ENCODE measurements at places on chromosomes 7 and 10.

GRCh38 chr7:102288285-102288930 is 1.7 kb downstream of the SH2B2 start:
- DNase-seq: no peak

DNA sequence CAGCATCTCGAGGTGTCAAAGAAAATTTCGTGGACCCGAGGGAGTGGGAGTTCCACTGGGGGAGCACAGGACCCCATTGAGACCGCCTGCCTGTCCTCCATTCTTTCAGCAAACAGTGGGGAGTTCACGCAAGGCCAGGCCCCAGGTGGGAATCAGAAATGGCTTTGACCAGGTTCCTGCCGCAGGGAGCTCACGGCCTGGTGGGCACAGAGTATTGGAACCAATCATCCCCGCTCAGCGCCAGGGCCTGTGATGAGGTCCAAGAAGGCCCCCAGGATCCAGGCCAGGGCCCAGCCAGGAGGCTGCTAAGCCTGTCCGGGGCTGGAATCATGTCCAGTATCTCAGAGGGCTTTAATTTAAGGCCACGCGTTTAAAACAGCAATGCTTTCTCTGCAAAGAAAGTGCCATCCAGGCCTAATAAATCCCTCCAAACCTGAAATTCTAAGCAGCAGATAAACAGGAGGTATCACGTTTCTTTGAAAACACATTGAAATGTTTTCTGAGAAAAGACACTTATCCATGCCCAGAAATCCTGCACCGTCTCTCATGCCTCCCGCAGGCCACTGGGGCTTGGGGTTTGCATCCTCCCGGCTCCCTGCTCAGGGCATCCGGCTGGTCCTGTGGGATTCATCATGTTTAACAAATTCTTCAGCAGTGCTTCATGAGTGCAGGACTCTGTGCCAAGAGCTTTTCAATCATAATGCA is 125.7 kb downstream of the OAT start:
- no peak for DNase-seq

DNA sequence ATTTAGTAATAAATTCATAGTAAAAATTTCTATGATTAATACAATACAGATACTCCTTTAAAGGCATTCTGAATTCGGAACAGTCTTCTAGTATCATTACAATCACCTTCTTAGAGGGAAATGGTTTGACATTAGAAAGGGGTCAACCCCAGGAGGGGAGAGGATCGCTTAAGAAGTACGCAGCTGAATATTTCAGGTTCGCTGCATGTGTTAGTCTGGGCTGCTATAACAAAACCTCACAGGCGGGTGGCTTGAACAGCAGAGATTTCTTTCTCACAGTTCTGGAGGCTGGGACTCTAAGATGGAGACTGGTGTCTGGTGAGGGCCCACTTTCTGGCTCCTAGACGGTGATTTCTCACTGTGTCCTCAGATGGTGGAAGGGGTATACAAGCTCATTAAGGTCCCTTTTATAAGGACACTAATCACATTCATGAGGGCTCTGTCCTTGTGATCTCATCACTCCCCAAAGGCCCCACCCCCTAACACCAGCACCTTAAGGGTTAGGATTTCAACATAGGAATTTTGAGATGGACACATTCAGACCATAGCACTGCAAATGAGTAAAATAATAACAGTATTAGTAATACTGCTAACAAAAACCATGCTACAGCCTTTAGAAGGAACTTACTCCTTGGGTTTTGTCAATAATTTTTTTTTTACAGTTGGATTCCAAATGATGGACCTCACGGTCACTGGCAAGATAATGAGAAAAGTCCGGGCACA is 34.0 kb downstream of the GNA12 start:
- DNase-seq: no peak

- no peak for DNase-seq
Measured at GRCh38 chr10:125064681-125065492, 95.5 kb downstream of the CTBP2 start.

DNA sequence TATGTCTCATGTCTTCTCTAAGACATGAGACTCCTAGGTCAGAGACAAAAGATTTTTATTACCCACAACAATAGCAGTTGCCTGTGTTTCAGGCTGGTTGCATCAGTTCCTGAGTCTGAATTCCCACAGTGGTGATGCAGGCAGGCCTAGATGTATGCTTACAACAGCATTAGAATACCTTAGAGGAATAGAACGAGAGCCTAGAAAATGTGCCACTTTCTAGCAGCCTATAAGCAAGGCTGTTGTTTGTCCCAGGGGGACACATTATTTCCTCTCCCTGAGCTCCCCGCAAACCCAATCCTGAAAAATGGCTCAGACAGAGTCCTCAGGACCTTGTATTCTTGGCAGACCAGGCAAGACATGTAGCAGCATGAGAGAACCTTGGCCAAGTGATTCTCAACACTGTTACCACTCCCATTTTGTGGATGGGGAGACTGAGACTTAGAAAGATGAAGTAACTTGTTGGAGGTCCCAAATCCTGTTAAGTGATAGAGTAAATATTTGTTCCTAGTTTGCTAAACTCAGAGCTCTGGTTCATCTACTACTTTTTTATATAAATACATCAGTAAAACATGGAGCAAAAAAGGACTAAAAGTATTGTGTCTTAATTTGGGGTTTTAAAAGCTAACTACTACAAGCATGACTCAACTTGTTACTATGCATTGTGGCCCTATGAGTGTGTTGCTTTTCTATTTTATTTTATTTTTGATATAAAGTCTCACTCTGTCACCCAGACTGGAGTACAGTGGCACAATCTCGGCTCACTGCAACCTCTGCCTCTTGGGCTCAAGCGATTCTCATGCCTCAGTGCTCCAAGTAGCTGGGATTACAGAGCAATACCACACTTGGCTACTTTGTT is 14.2 kb downstream of the VTI1A start:
- DNase-seq: no peak

DNA sequence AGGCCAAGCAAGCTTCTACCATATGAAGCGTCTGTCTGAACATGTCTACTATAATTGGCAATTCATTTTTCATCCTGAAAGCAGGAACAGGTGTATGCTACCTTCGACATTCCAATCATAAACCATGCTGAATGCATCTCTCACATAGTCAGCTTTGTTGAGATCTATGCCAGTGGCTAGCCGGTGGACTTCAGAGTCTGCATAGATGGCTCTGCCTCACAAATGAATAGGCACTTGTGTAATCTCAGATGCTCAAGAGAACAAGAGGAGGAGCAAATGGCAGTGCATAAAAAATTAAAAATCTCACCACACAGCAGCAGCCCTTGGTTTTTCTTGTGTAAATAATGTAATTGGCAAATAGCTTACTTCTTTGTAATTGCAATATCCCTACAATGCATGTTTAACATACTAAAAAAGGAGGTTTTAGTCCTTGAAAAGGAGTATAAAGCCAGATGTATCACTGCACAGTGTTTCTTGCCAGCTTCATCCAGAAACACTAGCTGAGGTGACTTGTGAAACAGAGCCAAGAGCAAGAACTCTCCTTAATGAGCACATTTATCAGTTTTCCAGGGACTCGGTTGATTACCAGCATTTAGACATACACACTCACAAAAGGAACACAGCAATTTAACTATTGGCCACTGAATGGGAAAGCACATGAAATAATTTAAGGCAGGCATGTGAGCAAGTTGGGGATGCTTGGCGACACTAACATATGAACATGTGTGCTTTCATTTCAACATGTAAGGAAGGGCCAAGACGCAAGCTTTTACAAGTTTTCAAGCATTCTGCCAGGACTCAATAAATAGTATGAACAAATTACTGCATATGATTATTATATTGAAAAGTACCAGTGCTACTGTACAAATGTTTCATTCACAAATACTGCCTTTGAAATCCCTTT is 249.9 kb upstream of the PLXNA4 start:
- no peak for DNase-seq

DNA sequence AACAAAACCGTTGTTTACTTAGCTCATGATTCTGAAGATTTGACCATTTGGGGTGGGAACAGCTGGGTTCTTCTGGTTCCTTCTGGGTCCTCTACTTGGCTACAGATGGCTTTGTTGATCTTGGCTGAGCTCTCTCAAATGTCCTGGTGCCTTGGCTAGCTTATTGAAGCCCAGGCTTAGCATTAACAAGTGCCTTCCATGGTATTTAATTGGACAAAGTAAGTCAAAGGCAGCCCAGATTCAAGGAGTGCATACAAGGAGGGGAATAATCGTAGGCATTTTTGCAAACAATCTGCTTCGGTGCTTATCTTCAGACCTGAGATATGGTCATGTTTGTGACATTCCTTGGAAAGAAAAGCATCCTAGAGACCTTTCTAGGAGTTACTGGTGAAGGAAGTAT is 81.4 kb downstream of the ADCYAP1R1 start:
- DNase-seq: no peak

- no peak for DNase-seq
Measured at GRCh38 chr10:101273741-101274140, 44.5 kb upstream of the LBX1 start.

GRCh38 chr10:7811000-7811399 is 7.3 kb upstream of the TAF3 start:
- no peak for DNase-seq

DNA sequence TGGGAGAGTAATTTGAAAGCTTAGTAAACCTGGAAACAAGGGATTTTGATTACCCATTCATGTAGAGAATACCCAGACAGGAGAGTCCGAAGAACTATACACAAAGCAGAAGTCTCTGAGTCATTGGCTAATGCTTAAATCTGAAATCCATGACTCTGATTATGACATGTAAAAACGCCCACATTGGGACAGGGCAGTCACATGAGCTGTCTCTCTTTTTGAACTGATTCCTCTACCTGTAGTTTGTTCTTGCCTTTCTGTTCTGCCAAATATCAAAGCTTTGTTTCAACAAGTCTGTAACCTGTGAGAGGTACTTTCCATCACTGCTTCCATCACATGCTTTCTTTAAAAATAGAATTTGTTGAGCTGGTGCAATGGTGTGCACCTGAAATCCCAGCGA is 4.3 kb upstream of the GPNMB start:
- no peak for DNase-seq

- no peak for DNase-seq
Measured at GRCh38 chr7:111212857-111213523, 122.1 kb downstream of the LRRN3 start.

DNA sequence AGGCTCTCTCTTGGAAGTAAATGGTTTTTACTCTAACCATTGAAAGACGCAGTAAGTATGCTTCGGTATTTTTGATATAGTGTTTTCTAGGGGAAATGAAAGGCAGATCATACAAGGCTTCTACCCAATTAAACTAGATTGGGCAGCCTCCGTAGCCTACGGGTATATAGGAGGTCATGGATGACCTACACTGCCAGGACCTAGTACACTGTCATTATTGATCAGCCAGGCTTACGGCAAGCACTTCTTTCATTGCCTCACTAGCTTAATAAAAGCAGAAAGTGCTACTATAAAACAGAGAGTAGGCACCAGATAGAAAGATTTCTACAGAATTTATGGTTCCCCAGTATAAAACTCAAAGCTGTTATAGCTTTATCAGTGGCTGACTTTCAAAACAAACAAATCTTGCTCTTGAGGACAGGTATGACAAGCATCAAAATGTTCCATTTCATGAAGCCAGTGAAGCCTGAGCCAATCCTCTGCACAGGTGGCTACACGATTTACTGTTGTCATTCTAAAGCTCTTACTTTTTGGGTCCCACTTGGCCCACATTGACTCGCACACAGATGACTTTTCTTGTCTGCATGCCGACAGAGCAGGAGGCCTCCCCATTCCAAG is 358.1 kb downstream of the THSD7A start:
- no peak for DNase-seq

DNA sequence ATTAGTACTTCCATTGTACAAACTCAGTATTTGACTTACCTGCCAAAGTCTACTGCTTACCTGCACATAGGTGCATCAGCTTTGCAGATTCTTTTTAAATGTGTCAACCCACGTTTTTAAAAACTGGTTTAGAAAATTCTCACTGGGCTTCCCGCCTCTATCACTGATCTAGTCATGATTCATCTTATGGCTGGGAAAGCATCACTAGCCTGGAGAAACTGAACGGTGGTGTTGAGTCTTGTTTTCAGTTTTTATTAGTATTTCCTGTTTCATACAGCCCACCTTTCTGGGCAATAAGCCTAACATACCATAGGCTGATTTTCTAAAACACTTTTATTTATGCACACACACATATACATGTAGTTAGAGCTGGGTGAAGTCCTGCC is 19.7 kb downstream of the DOCK1 start:
- DNase-seq: no peak
